ENCODE measurements at places on chromosomes 2 and 18. TPM values are rescaled to one million over a fixed set of nuclear protein-coding genes. Genes with fewer than 3 reads are reported as not detected.

The NAT8 gene
- not detected for total RNA-seq

The ALLC gene
- not detected for total RNA-seq

The RNF152 gene
- total RNA-seq, result 21.2 TPM

The C18orf54 gene
- 3.0 TPM for total RNA-seq

The SLC8A1 gene
- 53.8 TPM for total RNA-seq

The EN1 gene
- not detected for total RNA-seq

The KLF11 gene
- 45.6 TPM for total RNA-seq

The FBXO48 gene
- total RNA-seq, result 1.8 TPM

The RESP18 gene
- total RNA-seq, result not detected

The SFTPB gene
- total RNA-seq, result 14,872 TPM

The BZW1 gene
- 158 TPM for total RNA-seq

The TUBA3E gene
- total RNA-seq, result not detected

The PPP1R1C gene
- 5.8 TPM for total RNA-seq

The ELOA2 gene
- not detected for total RNA-seq
